ENCODE measurements at places on chromosomes 13 and 19.

DNA sequence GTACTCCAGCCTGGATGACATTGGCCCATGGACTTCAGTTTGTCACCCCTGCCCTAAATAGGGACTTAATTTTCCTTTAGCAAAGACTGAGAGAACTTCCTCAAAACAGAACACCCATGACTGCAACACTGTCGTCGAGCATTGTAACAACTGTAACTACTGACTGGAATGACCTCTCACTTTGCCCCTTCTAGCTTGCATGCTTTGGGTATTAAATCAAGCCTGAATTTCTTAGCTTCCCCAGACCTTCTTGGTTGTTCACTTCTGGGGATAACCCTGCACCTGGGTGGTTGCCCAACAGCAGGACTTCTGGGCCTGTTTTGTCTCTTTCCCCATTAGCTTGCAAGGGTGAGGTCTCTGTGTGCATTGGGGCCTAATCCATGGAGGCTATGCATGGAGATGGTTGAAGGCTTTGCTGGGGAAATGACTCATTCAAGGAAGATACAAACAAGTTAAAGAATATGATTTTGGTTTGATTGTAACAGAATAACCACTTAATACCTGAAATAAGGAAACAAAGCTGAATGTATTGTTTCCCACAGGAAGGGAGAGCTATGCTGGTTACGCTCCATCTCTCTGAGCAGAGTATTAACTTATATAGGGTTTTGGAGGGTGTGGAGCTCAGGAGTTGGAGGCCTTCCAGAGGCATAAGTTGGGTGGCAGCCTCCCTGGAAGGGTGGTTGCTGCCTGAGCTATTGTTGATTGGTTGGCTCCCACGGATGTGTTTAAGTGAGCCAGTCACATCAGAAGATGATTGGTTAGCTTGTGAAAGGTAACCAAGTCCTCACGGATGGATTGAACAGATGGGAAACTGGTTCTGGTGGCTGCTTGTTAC, 34.7 kb upstream of the UBAC2 start:
- DNase-seq, result no peak

DNA sequence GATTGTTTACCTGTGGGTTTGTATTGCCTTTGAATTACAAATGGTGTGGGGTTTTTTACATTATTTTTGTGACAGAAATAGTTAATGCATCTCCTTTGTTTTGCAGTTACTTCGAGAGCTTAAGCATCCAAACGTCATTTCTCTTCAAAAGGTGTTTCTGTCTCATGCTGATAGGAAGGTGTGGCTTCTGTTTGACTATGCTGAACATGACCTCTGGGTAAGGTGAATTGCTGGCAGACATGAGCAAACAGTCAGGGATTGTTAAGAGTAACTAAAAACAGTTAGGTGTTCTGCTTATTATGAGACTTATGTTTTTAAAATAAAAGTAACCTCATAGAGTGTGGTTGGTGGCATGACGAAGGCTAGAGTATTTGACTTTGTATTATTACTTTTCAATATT, 95.0 kb downstream of the CDK8 start:
- DNase-seq, result peak; percentile 37

GRCh38 chr19:45477186-45477585, 9.4 kb downstream of the FOSB start:
- DNase-seq, result no peak

DNA sequence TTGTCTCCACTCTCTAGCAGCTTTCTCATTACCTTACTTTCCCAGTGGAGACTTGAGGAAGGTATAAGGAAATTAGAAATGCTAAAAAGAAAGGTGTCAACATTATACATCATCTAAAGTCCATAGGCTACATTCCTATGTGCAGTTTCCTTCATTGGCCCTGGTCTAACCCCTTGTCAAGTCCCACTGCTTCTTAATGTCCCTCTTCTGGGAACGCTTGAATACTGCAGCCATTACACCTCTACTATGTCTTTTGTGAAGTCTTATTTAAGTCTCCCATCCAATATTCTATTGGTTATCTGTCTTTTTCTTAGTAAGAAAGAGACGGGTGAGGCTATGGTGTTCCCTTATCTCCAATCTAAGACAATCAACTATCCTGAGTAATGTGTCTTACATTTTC, 332.6 kb upstream of the TMTC4 start:
- DNase-seq, result no peak

DNA sequence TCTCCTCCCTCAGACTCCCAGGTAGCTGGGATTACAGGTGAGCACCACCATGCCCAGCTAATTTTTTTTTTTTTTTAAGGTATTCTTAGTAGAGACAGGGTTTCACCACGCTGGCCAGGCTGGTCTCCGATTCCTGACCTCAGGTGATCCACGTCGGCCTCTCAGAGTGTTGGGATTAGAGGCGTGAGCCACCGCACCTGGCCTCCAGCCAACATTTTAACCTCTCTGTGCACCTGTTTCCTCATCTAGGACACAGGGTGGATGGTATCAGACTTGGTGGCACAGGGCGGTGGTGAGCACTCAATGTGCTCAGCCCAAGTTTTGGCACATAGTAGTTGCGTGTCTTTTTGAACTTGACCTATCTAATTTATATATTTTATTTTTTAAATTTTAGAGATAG, 12.5 kb downstream of the APBA3 start:
- no peak for DNase-seq

GRCh38 chr13:113226873-113227450, 17.5 kb downstream of the CUL4A start:
- DNase-seq, result no peak

- no peak for DNase-seq
These were observed 1369.9 kb downstream of the EFNB2 start for GRCh38 chr13:105165449-105166125.

DNA sequence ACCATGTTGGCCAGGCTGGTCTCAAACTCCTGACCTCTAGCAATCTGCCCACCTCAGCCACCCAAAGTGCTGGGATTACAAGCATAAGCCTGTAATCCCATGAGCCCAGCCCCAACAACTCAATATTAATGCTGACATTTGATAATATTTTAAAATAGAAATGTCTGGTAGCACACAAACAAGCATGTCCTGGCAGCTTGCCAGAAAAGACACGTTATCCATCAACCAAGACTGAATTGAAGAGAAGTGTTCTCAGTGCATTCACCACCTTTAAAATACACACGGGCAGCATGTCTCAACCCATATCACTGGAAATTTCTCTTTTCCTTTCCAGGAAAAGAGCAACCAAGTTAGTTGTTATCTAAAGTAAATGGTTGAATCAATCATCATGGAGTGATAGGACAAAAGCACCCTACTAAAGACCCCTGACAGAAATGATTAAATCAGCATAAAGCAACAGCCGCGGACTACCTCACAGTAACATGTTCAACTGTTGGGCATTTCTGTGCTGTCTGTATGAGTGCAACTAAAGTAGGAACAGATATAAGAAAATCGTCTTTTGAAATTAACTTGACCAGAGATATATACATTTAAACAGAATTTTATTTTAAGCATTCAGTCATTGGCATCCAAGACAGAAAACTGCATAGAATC, 25.0 kb downstream of the LHFPL6 start:
- peak; percentile 4 for DNase-seq

GRCh38 chr19:38905620-38906019, 5.9 kb downstream of the NFKBIB start:
- DNase-seq, result no peak

GRCh38 chr13:22080832-22081231, 410.0 kb downstream of the FGF9 start:
- no peak for DNase-seq

GRCh38 chr13:110503979-110504499, 57.5 kb downstream of the RAB20 start:
- DNase-seq, result no peak

DNA sequence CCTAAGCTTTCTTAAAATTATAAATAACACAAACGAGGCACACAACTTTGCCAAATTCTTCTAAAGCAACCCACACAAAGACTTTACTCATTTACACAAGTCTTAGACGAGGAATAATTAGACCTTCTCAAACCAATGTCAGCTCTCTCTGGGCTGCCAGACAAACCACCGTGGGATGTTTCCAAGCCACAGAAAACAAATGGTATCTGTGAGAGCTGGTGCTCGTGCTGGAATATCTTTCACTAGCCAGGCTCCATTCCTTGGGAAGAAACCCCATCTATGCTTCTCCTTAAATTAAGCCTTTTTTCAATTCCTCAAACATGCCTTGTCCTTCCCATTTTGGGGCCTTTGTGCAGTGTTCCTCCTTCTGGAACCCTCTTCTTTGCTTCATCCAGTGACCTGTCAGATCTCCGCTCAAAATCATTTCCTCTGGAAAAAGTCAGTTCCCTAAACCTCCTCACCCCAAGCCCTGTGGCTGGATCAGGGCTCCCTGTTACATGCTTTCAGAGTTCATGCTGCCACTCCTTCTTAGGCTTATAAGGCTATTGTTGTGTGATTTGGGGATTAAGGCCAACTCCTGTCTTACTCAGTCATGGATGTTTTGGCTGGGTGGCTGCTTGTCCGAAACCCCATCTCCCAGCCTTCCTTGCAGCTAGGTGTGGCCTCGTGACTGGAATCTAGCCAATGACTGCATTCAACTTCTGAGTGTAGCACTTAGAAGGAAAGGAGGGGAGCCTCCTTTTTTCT, 64.2 kb upstream of the GTF2F2 start:
- no peak for DNase-seq

DNA sequence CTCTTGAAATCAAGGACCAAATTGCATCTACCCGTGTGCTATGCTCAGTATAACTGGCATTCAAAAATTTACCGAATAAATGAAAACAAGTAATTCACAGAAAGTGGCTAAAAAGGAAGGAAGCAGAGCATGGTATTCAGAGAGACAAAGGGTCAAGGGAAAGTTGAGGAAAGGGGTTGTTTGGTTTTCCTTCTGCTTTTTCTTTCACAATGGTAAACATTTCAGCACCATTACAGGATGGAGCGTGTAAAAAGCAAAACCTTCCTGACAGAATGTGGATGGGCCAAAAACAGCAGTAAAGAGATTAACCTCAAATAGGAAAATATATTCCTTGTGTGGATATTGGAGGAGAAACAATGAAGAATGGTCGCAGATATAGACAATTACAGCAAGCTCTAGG, 14.8 kb downstream of the DIAPH3 start:
- no peak for DNase-seq

GRCh38 chr13:29281932-29282495, 313.5 kb downstream of the SLC7A1 start:
- no peak for DNase-seq

DNA sequence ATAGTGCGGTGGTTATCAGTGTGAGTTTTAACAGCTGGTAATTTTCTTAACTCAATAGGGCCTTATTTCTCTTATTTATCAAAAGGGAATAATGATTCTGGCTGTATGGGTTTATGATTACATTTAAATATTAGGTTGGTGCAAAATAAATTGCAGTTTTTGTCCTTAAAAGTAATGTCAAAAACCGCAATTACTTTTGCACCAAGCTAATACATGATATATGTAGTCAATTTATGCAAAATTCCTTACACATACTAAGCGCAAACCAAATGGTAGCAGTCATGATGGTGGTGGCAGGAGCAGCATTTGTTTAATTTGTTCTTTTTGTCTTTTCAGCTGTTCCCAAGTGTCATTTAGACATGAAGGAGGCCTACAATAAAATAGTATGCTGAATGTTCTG, 1777.1 kb downstream of the OLFM4 start:
- no peak for DNase-seq

GRCh38 chr13:33206945-33207614, 78.5 kb downstream of the STARD13 start:
- no peak for DNase-seq

DNA sequence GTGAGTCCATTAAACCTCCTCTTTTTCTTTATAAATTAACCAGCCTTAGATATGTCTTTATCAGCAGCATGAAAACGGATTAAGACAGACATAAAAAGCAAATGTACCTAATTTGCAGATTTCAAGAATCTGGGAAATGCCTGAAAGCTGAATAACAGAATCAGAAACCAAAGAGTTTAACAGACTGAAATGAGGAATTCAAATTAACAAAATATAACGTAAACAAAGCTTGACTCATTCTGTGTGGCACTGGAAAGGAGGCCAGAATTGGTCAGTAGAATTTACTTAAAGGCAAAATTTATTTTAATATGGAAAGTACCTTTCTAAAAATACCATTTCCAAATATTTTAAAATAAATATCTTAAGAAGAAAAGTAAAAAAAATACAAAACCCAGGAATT, 540.6 kb upstream of the HTR2A start:
- DNase-seq, result no peak

DNA sequence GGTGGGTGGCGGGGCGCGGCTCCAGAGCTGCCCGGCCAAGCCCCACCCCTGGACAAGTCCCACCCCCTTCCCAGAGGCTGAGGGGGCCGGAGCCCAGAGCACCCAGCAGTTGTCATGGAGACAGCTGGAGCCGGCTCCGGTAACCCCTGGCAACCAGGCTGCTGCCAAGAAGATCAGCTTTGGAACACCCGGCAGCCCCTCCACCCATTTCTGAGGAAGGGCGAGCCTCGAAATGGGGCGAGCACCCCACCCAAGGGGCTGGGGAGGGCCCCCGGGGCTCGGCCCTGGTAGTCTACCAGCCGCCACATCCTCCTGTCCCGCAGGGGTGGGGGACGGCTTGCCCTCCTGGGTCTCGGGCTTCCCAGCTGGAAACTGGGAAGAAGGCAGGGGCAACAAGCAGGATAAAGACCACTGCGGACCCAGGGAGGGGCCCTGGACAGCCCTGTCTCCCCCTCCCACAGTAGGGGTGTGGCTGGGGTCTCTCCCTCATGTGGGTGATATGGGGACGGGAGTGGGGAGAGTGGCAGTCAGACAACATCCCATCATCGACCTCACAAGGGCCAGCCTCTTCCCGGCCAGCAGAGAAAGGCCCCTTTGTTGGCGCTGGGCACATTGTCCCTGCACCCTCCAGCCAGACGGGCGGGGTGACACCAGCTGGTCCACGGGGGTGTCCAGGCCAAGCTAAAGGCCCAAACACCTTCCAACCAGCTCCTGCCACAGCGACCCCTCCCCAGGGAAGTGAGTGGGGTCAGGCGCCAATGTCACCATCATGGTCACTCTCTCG, 1.5 kb downstream of the CERS1 start:
- DNase-seq, result peak; percentile 19

DNA sequence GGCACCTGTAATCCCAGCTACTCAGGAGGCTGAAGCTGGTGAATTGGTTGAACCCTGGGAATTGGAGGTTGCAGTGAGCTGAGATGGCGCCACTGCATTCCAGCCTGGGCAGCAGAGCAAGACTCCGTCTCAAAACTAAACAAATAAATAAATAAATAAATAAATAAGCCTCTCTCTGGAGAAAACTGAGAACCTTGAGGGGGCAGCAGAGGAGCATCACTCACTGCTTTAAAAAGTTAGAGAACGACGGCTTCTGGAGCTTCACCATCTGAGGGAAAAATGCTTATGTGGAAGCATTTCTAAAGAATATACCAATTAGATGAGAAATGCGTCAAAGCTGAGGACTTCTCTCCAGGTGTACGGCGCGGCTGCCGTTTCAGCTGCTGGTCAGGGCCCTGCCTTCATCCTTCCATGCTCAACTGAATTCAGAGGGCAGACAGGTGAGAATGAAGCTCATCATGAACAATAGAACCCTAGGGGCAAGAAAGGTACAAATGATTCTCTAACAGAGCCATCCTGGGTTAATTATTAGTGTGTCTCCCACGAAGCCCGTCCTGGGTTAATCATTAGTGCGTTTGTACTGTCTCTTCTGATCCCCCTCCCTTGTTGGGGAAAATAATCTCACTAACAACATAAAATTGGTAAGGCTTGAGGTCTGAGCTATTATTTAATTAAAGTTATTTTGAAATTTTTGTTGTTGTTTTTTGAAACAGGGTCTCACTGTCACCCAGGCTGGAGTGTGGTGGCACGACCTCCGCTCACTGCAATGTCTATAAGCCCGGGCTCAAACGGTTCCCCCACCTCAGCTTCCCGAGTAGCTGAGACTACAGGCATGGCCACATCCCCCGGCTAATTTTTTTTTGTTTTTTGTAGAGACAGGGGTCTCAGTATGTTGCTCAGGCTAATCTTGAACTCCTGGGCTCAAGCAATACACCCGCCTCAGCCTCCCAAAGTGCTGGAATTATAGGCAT, 80.1 kb downstream of the IPO5 start:
- peak; percentile 24 for DNase-seq

Data from erythroblast (primary cell).